Stimulated activated CD8-positive, alpha-beta memory T cell treated with anti-CD3 and anti-CD28 coated beads, Interleukin-4, amount 100 ng/mL, for 4 hours (primary cell): ENCODE measurements at places on chromosomes 16 and 17.

DNA sequence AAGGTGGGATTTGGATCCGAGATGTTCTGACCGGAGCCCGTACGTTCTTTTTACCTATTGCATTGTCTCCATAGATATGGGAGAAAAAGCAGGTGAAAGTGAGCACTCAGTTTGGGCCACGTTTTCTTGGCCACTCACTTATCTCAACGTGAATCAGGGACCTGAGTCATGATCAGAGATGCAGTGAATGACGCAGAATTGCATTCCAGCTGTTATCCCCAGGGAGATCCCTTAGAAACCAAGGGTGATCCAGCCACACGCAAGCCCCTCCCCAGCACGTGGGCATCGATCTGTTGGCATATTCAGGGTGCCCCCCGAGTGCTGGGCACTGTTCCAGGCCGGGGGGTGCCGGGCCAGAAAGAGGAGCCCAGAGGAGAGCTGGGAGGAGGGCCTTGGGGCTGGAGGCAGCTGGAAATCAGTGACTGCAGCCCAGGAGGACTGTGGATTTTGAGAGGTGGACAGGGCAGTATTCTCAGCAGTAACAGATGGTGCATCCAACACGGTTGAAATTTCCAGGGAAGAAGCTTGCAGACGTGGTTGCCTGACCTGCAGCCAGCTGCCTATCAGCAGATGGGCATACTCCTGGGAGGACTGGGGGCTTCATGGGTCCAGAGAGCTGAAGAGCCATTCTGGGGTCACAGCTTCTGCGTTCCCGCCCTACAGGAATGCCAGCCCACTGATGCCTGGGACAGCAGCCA lies 87.2 kb upstream of the CACNG5 start:
- no peak for DNase-seq

DNA sequence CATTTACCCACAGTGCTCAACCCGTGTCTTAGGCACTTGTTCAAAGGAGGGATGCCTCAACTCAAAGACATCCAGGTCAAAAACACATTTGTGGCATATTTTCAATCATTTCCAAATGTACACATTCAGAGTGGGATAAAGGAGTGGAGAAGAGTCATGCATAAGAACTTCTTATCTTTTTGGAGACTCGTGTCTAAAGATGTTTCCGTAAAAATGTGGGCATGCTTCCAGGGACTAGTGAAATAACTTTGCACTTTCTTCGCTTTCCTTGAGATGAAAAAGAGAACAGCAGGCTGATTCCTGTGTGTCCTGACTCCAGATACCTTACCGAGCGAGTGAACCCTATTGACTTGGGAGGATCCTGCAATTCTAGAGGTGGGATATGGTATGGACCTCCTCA lies 256.6 kb upstream of the KCNJ16 start:
- DNase-seq = no peak

DNA sequence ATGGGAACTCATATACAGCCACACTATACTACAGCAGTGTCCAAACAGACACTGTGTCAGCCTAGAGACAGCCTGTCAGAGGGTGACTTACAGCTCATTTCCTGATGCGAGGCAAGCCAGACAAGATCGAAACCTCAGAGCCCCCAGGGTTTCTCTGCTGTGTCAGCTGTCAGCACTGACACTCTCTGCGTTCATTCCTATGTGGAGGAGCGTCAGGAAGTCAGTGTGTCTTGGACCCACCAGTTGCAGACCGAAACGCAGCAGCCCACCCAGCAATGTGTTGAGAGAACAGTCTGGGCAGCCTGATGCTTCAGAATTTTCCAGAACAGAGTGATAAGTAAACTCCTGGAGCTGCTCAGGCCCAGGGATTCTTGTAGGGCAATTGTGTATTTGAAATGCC lies 20.6 kb upstream of the MAPT start:
- DNase-seq = no peak

GRCh38 chr17:50638966-50639713 lies 4.5 kb downstream of the ABCC3 start:
- no peak for DNase-seq

DNA sequence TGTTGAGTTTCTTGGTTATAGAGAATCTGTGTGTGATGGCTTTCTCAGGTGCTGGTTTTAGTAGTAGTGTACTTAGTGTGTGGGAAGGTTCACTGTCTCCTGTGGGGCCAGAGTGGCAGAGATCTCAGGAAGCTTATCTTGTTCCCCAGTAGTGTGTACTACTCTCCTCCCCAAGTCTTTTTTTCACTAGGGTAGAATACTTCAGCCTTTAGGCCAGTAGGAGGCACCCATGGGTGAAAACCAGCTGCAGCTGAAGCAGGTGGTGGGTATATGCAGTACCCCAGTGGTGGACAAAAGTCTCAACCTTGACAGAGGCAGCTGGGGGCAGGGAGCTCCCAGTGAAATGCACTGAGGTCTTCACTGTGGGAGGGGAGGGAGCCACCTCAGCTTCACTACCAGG lies 109.9 kb downstream of the PHKB start:
- DNase-seq = no peak

DNA sequence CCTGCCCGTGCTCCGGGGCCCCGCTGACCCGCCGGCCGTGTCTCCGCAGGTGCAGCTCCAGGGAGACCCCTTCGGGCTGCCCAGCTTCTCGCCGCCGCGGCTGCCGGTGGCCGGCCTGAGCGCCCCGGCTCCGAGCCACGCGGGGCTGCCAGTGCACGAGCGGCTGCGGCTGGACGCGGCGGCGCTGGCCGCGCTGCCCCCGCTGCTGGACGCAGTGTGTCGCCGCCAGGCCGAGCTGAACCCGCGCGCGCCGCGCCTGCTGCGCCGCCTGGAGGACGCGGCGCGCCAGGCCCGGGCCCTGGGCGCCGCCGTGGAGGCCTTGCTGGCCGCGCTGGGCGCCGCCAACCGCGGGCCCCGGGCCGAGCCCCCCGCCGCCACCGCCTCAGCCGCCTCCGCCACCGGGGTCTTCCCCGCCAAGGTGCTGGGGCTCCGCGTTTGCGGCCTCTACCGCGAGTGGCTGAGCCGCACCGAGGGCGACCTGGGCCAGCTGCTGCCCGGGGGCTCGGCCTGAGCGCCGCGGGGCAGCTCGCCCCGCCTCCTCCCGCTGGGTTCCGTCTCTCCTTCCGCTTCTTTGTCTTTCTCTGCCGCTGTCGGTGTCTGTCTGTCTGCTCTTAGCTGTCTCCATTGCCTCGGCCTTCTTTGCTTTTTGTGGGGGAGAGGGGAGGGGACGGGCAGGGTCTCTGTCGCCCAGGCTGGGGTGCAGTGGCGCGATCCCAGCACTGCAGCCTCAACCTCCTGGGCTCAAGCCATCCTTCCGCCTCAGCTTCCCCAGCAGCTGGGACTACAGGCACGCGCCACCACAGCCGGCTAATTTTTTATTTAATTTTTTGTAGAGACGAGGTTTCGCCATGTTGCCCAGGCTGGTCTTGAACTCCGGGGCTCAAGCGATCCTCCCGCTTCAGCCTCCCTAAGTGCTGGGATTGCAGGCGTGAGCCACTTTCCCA lies 5.9 kb downstream of the CTF1 start:
- no peak for DNase-seq

- no peak for DNase-seq
Observed at GRCh38 chr16:27217256-27217655, 13.9 kb downstream of the KDM8 start.

DNA sequence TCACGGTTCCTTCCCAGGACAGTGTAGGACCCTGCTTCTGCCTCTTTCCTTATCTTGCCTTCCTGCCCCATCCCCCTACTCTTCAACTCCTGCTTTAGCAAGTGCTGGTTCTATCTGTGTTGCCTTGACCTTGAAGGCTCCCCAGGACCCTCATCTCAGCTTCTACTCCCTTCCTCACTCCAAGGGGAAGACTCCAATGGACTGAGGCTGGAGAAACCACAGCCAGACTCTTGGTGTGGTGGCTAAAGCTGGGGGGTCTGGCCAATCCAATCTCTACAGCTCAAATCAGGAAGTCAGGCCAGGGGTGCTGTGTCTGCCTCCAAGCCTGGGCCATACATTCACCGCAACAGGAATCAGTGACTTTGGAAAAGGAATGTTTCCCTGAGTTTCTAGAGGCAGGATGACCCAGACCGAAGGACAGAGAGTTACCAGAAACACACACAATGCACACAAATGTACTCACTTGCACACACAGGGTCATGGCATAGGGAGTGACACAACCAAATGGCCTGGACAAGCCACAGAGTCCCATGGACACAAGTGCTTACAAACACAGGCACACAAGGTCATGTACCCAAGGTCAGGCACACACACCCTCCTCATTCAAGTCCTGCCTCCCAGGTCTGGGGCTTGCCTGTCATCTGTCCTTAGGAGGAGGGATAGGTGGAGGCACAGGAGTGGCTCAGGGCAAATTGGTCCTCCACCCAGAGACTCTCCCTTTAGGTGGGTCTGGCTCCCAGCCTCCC lies 1.7 kb upstream of the HSD11B2 start:
- no peak for DNase-seq

GRCh38 chr16:12358898-12359297 lies 382.4 kb downstream of the SNX29 start:
- no peak for DNase-seq

GRCh38 chr16:59773330-59773729 lies 1039.2 kb upstream of the GOT2 start:
- no peak for DNase-seq

- no peak for DNase-seq
Observed at GRCh38 chr17:59406808-59407381, 75.4 kb downstream of the YPEL2 start.

- DNase-seq = no peak
Observed at GRCh38 chr17:55448681-55449080, 27.0 kb upstream of the MMD start.

DNA sequence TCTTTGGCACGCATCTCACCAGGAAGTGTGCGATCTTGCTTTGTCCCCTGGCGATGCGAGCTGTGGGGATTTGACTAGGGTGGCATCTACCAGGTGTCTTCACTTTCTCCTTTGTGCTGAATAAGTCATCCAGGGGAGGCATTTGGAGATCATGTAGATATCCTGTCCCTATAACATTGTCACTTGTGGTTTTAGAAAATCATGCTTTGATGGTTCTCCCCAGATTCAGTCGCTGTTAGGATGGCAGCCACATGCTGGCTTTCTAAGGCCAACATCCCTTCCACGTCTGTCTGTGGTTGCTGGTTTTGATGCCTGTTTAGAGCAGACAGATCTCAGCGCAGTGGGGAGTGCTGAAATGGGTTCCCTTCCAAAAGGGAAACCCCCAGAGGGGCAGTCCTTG lies 2.5 kb downstream of the ADAD2 start:
- DNase-seq = no peak

- DNase-seq = no peak
Observed at GRCh38 chr16:54970016-54970415, 39.4 kb downstream of the IRX5 start.

- DNase-seq = no peak
Observed at GRCh38 chr17:74852237-74853047, 7.2 kb downstream of the GRIN2C start.

GRCh38 chr16:11105038-11105903 lies 150.7 kb downstream of the SOCS1 start:
- DNase-seq = no peak

GRCh38 chr17:27810211-27810901 lies 10.0 kb upstream of the NOS2 start:
- DNase-seq = no peak

DNA sequence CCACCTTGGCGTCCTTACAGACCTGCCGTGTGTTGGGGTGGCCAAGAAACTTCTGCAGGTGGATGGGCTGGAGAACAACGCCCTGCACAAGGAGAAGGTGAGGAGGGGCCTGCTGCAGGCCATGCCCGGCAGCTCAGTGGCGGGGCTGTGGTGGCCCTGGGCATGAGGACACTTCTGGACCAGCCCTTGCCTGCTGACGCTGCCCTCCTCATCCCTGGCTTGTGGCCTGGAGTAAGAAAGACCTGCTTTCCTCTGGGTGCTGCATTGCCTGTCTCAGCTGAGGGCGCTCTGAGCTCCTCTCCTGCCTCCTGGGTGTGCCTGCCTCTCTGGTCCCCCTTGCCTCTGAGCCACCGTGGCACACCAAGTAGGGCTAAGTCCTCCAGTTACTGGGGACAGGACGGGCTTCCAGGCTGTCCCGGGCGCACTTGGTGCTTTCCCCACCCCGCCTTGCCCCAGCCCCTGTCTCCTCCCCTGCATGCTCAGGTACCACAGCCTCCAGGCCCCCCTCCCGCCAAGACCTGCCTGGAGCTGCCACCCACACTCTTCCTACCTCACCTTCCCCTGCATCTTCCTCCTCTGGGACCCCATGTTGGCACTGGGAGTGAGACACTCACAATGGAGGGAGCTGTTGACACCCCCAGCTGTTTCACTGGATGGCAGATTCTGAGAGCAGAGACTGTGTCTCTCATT lies 8.7 kb downstream of the ENDOV start:
- no peak for DNase-seq

GRCh38 chr17:52227926-52228325 lies 69.4 kb upstream of the CA10 start:
- no peak for DNase-seq

- no peak for DNase-seq
Observed at GRCh38 chr17:11643851-11644250, 45.6 kb downstream of the DNAH9 start.

DNA sequence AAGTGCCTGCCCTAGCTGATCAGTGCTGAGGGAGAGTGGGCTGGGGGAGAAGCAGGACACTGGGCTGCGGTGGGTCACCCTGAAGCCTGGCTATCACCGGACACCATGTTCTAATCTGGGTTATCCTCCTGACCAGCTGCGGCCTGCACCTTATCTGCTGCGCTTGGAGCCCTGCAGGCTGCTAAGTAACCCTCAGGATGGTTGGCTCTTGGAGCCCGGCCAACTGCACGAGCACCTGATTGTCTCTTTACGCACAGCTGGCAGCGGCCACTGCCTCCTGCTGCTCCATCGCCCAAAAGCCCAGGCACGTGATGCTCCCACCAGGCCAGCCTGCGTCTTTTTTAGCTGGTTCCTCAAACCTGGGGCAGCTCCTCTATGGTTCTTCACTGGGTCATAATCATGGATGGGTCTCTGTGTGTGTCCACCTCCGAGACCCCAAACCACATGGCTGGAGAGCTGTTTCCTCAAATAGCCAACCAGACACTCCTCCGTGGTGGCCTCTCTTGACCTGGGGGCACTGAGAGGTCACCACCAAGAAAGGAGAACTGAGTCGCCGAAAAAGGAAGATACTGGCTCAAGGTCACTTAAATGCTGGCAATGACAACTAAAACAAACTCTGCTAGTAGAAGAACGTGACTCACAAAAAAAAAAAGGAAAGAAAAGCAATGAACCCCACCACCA lies 21.7 kb downstream of the SPHK1 start:
- no peak for DNase-seq

GRCh38 chr17:70437656-70438055 lies 268.3 kb downstream of the KCNJ2 start:
- DNase-seq = no peak

DNA sequence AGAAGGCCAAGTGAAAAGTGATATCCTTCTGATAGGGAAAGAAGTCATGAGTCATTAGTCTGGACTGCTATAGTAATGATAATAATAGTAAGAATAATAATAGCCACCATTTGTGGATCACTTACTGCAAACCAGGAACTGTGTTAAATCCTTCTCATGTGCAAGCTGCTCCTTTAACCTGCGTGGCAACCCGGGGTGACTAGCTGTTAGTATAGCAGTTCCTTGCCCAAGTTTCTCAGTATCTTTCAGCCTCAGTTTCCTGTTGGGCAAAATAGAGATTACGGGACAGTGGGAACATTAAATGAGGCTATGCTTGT lies 129.5 kb downstream of the CDH13 start:
- DNase-seq = no peak

- no peak for DNase-seq
Observed at GRCh38 chr17:2241823-2242222, 61.8 kb downstream of the SMG6 start.

GRCh38 chr16:67881621-67882161 lies 3.0 kb upstream of the NRN1L start:
- no peak for DNase-seq

- DNase-seq = no peak
Observed at GRCh38 chr17:72087876-72088275, 32.9 kb upstream of the SOX9 start.
